Inflammatory macrophage treated with lipopolysaccharide for 4 hours (primary cell): ENCODE measurements at places on chromosomes 1 and 21.

- peak; percentile 64 for DNase-seq
Measured at GRCh38 chr1:15684042-15684461, at the start of gene PLEKHM2. Gene PLEKHM2 (plus strand): TSS chr1:15684320. CDS start chr1:15684559, 239 bp downstream.

DNA sequence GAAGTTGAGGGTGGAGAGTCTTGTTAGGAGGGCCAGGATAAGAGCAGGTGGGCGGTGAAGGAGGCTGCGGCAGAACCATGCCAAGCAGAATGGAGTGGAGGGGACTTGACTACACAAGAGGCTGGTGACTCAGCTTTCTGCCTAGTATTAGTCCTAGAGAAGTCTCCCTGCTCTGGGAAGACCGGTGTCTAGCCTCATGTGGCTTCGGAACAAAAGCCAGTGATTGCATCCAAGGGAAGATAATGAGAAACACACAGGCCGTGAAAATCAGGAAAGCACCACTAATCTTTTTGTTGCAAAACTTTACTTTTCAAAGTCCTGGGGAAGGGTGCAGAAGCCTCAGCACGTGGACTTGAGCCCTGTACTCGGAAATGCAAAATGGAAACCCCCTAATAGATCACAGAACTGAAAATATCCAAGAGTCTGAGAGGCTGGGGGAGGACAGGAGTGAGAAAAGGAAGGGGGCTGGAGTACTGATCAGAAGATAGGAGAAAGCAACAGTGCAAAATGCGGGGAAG is 31.4 kb downstream of the DDR2 start:
- no peak for DNase-seq

DNA sequence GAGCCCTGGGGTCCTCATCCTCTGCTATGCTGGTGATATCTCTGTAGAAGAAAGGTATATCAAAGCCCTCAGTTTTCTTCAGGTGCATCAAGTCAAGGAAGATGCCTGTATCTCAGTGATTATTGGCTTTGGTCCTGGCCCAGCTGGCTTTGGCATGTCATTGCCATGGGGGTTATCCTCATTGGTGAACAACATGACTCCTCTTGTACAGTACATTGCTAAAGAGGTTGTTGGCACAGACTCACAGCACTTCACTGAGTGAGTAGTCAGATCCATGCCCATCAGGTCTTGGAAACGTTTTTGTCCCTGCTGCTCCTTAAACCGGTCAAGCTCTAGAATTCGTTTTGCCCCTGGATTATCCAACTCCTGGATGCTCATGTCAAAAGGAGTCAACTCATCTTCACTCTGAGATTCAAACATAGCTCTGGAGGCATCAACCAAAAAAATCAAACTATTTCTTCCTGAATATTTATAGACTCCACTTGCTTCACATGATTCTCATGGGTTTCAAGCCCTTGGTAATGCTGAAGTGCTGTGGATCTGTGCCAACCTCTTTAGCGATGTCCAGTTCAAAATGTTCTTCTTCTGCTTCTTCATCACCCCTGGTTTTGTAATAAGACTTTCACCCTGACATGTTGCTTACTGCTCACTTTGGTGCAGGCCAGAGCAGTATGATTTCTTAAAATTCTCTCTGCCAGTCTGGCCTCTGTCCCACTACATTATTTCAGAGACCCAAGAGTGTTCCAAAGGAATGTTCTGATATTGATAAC is 43.0 kb upstream of the RAB3GAP2 start:
- DNase-seq: no peak

GRCh38 chr1:179876300-179876715 is 1.3 kb downstream of the TOR1AIP2 start:
- DNase-seq: peak; percentile 58

- DNase-seq: no peak
Measured at GRCh38 chr1:229220163-229220846, 50.6 kb upstream of the RAB4A start.

GRCh38 chr21:26846036-26846931 is 1.1 kb upstream of the ADAMTS1 start:
- DNase-seq: no peak

- peak; percentile 72 for DNase-seq
Measured at GRCh38 chr1:54806931-54807611, 5.9 kb upstream of the TTC22 start.

- no peak for DNase-seq
Measured at GRCh38 chr1:151790940-151791651, 796 bp upstream of the TDRKH start.

- DNase-seq: no peak
Measured at GRCh38 chr1:36988321-36988720, 46.0 kb downstream of the GRIK3 start.

DNA sequence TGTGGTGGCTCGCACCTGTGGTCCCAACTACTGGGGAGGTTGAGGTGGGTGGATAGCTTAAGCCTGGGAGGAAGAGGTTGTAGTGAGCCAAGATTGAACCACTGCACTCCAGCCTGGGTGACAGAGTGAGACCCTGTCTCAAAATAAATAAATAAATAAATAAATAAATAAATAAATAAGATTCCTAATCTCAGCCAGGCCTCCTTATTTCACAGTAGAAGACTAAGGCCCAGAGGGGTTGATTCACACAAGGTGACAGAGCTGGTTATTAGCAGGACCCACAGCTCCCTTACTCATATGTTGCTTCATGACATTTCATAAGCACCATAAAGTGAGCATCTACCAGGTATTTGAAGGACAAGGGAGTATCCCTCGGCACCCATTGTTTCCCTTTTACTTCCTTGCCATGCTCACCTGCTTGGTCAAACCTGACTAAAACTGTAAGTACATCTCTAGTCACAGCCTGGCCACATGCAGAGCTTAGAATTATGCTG is 32.7 kb downstream of the ALG14 start:
- no peak for DNase-seq

- no peak for DNase-seq
Measured at GRCh38 chr1:187665483-187665882, 836.7 kb downstream of the PLA2G4A start.

DNA sequence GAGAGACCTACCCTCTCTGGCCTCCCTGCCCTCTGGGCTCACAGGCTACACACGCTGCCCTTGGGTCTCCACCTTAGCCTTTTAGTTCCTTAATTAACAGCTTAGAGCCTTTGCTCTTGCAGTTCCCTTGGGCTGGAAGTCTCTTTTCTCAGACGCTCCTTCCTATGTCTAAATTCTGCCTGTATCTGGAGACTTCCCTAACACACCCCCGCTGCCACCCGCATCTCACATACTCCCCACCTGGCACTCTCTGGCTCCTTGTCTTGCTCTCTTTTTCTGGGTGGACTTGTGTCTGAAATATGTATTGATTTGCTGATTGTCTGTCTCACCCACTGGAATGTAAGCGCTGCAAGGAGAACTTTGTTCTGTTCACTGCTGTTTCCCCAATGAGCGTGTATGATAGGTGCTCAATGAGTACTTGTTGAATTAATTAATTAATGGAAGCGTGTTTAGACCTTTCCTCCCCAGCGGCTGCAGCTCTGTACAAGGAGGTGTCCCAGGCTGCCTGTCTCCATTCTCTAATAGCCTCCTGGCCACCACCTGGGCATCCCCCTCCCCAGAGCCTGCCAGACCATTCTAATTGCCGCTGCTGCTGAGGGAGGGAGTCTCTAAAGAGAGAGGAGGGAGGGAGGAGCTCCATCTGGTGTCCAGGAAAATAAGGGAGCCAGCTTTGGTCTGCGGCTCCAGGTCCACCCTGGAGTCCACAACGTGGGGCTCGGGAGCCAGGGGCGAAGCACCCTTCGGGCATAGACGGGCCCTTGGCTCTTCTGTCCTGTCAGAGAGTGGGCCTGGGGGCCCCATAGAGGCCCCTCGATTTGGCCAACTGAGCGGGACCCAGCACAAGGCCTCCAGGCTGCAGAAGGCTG is 95.4 kb downstream of the RNF220 start:
- peak; percentile 7 for DNase-seq

DNA sequence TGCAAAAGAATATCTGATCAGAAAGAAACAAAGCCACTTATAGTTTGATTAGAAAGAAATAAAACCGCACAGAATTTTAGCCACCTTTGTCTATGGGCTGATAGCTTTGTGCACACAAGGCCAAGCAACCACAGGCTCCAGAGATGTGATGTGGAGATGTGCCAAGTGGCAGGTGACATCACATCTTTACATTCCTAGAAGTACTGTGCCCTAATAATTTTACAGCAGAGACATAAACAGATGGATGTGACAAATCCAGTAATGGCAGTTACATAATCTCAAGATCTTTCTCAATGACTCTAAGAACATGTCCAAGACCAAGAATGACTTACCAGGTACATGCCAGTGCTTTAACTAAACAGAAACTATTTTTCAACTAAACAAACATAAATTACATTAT is 159.5 kb downstream of the LTN1 start:
- no peak for DNase-seq

DNA sequence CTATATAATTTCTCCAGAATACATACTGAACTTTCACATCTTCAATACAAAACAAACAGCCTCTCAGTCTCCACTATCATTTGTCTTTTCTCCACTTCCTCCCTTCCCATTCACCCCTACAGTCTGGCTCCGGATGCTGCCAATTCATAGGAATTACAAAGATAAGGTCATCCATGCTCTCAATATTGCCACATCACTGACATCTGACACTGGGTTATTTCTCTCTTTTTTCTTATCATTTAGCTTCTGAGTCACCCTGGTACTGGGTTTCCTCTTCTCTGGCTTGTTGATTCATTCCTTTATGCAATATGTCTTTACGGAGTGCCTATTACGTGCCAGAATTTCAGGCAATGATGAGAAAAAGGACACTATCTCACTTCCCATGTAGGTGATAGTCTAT is 3.1 kb upstream of the SH3BP5L start:
- DNase-seq: peak; percentile 90

DNA sequence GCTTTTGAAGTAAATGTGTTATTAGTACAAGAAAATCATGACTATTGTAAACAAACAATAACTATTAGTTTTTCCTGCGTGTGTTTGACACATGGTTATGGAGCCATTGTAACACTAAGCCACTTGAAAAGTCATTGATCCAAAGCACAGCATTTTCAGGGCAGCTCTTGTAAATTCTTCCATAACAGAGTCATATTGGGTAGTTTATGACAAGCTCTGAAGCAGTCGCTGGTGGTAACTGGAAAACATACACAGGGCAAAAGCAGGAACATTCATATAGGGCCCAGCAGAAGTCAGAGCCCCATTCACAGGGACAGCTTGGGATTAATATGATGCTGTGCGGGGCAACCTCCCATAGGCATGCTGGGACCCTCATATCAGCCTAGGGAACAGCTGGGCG is 483.2 kb upstream of the PTBP2 start:
- no peak for DNase-seq

DNA sequence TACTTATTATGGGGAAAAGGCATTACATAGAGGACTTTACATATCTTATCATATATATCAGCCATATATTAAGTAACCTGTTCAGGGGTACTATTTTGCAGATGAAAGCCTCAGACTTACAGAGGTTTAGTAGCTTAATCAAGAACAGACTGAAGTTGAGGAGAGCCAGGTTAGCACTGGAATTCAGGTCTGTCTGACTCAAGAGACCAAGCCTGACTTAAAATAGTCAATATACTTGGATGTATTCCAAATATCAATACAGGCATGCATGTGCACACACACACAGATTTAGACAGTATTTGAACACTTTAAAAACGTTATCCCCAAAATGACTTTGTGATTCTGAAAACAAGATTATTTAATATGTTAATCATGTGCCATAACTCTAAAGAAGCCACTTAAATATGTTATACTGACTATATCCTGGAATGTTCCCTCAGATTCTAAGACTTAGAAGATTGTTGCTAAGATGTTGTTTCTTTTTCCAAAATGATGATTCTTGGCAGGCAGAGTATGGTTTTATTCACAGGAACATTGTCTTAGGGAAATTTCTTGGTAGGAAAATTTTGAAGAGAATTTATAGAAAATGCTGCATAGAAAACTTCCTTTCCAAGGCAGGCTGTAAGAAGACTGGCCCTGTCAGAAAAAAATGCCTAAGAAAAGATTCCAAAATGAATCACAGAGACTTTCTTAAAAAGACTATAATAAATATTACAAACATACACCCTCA is 61.6 kb downstream of the ADAMTS1 start:
- DNase-seq: no peak

GRCh38 chr1:164771619-164772361 is 212.8 kb downstream of the PBX1 start:
- no peak for DNase-seq

DNA sequence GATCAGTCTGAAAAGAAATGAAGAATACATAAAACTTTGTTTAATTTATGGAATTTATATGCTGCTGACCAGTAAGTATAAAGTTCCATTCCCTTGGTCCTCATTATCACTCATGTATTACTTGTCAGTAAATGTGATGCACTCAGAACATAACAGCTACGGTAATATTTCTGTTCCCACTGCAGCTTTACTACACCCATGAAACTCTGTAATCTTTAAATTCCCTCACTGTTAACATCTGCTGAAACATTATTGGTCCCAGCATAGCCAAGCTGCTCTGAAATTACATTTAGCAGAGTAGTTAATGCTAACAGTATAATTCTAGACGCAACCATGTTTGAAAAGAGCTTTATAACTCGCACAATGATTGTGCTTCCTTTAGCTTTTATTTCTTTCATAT is 238.4 kb downstream of the GPATCH2 start:
- DNase-seq: no peak

DNA sequence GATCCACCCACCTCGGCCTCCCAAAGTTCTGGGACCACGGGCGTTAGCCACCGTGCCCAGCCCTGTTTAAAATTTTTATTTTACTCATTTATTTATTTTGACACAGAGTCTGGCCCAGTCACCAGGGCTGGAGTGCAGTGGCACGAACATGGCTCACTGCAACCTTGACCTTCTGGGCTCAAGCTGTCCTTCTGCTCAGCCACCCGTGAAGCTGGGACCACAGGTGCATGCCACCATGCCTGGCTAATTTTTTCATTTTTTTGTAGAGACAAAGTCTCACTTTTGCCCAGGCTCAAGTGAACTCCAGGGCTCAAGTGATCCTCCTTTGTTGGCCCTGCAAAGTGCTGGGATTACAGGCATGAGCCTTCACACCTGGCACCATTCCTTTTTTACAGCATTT is 27.5 kb upstream of the DNAJC6 start:
- DNase-seq: no peak

DNA sequence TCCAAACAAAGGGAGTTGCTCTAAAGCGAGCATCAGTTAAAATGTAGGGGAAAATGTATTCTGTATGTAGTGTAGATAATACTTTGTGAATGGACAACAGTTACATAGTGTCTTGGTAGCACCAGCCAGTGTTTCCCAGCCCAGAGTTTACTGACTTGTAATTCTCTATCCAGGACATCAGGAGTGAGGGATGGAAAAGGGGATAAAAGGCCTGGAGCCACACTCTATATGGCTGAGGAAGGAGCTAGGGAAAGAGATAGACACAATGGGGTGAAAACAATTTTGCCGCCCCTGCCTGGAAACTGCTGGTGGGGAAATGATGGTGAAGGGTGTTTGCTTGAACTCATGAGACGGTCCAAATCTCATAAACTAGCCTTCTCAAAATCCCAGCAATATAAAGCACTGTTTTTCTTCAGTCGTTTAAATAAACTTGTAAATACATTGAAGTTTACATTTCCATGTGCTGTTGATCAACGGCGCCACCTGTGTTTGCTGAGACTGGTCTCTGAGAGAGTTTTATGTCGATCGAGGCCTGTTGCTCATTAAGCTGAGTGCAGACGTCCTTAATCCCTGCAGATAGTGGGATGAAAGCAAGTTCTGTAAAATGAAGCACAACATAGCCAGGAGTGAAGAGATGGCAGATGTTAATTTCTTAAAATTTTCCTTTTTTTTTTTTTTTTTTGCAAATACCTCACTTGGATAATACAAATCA is 27.9 kb upstream of the AGO1 start:
- DNase-seq: no peak

- DNase-seq: no peak
Measured at GRCh38 chr1:228041316-228041715, 34.5 kb downstream of the WNT3A start.

- no peak for DNase-seq
Measured at GRCh38 chr1:4379451-4380175, 274.8 kb upstream of the AJAP1 start.
